ENCODE measurements at places on chromosomes 3 and 15.

- DNase-seq = no peak
These were observed 654 bp downstream of the SUSD5 start for GRCh38 chr3:33217866-33218445.

- DNase-seq = peak; percentile 94
These were observed 46.9 kb upstream of the NEDD4 start for GRCh38 chr15:56040081-56041035.

DNA sequence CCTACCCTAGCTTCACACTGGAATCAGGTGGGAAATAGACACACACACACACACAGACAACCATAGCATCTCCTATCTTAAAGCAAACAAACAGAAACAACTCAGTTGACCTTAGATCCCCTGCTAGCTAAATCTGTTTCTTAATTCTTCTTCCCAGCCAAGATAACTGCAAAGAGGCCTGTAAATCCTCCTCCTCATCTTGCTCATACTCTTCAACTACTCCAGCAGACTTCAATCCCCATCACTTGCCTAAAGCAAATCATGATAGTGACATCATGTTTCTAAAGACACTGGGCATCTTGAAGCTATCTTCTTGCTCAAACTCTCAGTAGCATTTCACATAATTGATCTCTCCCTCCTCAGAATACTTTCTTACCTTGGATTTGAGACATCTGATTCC is 303.0 kb downstream of the RBMS3 start:
- DNase-seq = no peak

DNA sequence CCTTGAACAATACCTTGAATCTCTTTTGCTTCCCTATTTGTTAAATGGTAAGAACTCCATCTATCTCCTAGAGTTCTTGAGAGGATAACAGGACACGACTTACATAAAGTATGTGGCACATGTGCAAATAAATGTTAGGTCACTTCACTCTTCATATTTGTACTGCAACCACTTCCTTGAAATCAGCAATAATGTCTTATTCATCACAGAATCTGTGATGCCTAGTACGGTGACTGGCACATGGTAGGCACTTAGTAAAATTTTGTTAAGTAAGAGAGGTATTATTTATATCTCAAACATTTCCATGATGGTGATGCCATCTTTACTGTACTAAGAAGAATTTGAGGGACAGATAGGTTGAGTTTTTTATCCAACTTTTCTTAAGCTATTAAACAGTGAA is 14.3 kb downstream of the CD47 start:
- no peak for DNase-seq

DNA sequence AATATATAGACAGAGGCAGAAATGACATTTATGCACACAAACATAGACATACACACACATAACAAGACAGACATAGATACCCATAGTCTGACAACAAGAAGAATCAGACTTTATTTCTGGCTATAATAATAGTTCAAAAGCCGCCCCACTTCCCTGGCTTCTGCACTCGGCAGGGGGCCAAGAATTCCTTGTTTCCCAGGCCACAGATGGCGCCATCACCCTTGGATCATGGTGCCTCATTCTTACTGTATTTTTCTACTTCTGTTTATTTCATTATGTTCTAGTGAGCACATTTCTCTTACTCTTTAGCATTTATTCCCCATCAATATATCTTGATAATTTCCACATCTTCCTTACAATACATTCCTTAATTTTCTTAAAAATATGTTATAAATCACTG is 387.5 kb downstream of the NLGN1 start:
- DNase-seq = no peak

DNA sequence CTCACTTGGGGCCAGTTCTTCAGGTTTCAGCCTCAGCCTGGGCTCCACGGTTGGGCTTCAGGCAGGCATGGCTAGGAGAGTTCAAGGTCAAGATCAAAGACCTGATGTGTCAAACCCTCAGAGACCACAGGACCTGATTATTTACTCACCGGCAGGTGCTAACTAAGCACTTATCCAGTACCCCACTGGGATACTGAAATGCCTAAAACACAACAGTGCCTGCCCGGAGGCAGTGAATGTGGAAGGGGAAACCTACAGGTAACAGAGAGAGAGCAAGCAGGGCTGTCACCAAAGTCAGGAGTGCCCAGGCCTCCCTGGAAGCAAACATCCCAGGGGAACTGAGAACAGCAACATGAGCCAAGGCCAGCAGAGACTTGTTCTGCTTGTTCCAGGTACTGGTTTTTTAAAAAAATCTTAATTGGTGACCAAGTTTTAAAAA is 6.7 kb downstream of the IDH2 start:
- no peak for DNase-seq

- DNase-seq = no peak
These were observed 53.1 kb downstream of the SLC30A4 start for GRCh38 chr15:45469441-45469840.

Measured in HCEC 1CT (cell line).